ENCODE measurements at places on chromosomes 16 and 17.

GRCh38 chr17:48997827-48998586 is 822 bp downstream of the IGF2BP1 start:
- DNase-seq, result no peak

DNA sequence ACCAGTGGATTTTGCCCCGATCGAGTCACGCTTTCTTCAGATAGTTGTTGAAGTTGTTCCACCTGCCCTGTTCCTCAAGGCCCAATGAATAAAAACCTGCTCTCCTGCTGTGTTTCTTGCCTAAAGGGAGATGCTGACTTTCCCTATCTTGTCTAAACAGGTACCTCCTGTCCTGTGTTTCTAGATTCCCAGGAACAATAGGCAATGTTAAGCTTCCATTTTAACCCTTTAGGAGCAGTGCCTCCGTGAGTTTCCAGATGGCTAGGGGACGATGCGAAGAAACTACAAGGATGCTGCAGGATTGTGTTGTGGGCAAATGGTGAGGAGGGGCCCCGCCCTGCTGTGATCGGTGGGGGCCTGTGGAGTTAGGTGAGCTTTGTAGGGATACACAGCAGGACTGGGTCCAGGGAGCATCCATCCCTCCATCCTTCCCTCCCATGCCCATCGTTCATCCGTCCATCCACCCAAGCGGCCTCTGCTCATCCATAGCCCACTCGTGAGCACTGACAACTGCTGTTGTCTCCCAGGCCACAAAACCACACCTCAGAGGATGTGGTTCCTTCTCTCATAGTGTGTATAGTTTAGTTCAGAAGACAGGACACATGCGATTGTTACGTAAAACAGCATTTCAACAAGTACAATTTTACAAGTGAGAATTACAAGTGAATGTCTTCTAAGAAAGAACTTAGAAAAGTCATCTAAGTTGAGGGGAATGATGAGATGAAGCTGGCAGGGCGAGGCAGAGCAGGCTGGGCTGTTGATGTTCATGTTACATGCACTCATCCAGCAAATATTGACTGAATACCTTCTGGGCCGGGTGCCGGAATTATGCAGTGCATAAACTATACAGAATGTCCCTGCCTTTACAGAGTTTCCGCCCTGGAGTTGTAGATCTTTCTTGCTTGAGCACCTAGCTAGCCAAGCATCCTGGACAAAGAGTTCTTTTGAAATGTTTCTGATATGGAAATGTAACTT is 5.2 kb downstream of the ARSG start:
- no peak for DNase-seq

DNA sequence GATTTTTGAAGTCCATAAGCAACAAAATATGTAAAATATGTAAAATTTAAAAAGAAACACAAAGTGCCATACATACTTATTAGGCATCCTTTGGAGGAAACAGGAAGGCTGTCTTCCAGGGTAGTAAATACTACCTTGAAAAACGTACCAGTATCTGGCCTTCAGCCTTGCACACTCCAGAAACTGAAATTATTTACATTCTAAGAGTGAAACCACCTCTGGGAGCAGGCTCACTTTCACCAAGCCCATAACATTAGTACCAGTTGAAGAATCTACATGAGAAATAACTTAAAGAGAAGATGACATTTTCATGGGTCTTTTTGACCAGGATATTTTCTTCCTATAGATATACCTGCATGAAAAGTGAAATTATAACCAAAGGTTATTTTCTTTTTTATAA is 6.4 kb downstream of the KRTAP9-1 start:
- no peak for DNase-seq

DNA sequence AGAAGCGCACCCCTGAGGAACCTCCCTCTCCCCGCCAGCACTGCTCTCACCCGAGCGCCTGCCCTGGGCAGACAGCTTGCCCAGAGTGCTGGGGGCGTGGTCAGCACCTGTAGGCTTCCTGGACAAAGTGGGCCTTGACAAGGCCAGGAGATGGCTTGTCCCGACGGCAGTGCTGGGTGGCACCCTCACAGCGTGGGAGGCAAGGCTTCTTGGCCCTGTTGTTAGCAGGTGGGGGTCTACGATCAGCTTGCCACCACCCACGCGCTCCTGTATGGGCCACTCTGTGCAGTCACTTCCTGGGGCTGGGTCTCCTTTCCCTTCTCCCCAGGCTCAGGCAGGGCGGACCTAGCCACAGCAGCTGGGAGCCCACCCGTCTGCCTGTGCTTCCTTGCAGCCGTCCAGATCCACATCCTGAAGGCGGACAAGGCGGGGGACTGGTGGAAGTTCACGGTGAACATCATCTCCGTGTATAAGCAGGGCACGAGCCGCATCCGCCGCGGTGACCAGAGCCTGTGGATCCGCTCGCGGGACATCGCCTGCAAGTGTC is 218.0 kb downstream of the NTN1 start:
- DNase-seq, result no peak

- DNase-seq, result no peak
Observed at GRCh38 chr16:31157136-31157535, 7.3 kb upstream of the PRSS36 start.

DNA sequence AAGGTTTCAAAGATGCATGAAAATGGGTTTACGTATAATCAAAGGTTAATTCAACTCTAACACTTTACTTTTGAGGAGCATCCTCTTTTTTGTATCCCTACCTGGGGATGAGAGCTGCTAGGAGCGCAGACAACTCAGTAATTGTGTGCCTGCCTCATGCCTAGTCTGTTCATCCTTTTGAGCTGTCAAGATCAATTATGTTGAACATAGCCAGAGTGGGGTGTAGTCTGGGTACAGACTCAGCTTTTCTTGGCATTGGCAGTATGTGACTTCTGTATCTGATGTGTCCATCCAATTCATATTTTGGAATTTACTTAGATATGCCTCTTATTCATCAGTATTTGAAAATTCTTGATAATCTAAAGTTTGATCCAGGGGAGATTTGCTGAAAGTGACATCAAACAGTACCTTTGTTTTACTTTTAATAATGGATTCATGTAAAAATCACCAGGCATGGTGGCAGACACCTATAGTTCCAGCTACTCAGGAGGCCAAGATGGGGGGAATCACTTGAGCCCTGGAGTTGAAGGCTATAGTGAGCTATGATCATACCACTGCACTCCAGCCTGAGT is 24.1 kb downstream of the PRKCA start:
- DNase-seq, result no peak

GRCh38 chr16:88695218-88695617 is 8.9 kb upstream of the SNAI3 start:
- no peak for DNase-seq

- no peak for DNase-seq
Observed at GRCh38 chr17:77666462-77666861, 292.0 kb upstream of the TNRC6C start.

DNA sequence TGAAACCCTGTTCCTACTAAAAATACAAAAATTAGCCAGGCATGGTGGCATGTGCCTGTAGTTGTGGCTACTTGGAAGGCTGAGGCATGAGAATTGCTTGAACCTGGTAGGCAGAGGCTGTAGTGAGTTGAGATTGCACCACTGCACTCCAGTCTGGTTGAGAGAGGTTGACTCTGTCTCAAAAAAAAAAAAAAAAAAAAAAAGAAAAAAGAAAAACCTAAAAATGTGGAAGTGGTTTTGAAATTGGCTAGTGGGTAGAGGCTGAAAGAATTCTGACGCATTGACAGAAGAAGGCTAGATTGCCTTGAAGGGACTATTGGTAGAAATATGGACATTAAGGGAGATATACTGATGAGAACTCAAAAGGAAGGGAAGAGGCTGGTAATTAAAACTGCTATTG is 33.6 kb upstream of the CPPED1 start:
- DNase-seq, result no peak

- DNase-seq, result no peak
Observed at GRCh38 chr17:79981661-79982101, 54.0 kb downstream of the TBC1D16 start.

DNA sequence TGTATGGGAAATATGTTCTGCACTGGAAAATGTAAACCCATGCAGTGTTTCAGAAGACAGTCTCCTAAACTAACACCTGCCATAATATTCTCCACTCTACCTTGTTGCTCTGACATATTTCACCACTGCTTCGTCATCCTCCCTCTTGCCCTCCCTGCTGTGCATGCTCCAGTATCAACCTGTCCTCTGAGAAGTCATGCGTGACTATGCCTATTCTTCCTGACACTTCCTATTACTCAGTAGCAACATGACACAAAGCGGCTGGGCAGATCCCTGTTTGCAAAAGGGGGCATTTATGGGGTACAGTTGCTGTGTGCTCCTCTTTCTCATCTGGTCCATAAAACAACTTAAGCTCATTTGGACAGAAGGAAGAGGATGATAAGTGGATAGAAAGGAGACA is 805.6 kb upstream of the EEF2KMT start:
- no peak for DNase-seq
